ENCODE measurements at places on chromosomes 2 and 18. TPM values are rescaled to one million over a fixed set of nuclear protein-coding genes. Genes with fewer than 3 reads are reported as not detected.

DSG2 gene
- not detected for total RNA-seq

EGR4 gene
- 0.52 TPM for total RNA-seq

IL1RL2 gene
- not detected for total RNA-seq

GRCh38 chr2:148906124-148906523 lies 31.1 kb downstream of the KIF5C start:
- DNase-seq, result no peak

DNA sequence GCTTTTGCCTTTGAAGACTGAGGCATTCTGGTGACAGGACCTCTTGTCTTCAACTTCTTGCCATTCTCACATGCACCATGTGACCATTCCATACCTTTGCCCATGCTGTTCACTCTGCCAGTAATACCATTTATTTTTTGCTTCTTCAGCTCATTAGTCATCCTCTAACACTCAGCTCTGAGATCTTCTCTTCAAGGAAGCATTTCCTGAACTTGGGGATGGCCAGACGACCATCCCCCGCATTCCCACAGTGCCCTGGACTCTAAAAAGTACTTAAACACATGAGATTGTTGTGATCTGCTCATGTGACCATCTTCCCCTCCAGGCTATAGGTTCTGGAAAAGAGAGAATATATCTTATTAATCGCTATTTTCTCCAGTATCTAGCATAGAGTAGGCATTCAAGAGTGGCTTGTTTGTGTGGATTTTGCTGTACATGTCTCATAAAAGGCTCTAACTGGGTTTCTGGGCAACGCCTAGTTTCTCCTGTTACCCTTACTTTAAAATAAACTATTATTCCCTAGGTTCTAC lies 33.9 kb downstream of the PAX3 start:
- no peak for DNase-seq

- no peak for DNase-seq
These were observed 95.4 kb downstream of the BOD1L2 start for GRCh38 chr18:57242285-57242684.

DNA sequence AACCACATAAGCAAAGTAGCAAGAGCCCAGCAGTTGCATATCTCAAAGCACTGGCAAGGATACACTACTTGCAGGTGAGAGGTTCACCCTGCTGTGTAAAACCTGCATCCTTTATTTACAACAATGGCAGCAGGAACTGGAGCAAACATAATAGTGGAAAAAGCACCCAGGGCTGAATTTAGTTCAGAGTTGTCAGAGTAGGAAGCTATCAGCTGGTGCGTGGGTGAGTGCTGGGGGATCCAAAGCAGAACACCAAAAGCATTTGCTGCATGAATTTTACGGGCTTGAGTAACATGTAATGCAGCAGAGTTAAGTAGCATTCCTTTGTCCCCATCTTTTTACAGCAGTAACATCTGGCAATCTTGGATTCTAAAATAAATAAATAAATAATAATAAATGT lies 73.5 kb upstream of the SRD5A2 start:
- DNase-seq, result no peak

DNA sequence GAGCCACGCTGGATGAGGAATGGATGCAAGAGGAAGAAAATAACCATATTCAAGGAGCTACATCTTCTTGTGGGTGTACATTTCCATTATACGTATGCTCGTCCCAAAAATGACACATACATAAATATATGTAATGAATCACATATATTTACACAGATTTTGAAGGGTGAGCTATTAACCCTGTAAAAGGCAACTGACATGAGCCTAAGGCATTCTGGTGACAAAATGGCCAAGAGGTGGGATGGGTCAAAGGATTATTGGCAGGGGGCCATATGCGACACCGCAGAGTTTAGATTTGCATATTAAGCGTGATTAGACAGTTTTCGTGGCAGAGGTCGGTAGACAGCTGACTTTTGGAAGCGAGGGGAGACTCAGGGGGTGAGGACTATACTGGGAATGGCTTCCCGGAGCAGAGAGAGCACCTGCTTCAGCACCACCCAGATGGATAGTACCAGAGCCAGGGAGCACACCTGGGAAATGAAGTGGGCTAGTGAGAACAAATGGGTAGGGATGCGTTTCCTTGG lies 431 bp upstream of the CNRIP1 start:
- DNase-seq, result no peak

DNA sequence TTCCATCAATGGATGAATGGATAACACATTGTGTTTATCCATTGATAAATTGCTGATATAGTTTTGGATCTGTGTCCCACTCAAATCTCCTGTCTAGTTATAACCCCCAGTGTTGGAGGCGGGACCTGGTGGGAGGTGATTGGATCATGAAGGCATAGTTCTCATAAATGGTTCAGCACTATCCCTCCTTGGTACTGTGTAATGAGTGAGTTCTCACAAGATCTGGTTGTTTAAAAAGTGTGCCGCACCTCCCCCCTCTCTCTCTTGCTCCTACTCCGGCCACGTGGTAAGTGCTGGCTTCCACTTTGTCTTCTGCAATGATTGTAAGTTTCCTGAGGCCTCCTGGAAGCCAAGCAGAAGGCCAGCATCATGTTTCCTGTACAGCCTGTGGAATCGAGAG lies 23.9 kb upstream of the SPATA3 start:
- no peak for DNase-seq

GRCh38 chr2:177547122-177547521 lies 154.5 kb downstream of the AGPS start:
- no peak for DNase-seq

DNA sequence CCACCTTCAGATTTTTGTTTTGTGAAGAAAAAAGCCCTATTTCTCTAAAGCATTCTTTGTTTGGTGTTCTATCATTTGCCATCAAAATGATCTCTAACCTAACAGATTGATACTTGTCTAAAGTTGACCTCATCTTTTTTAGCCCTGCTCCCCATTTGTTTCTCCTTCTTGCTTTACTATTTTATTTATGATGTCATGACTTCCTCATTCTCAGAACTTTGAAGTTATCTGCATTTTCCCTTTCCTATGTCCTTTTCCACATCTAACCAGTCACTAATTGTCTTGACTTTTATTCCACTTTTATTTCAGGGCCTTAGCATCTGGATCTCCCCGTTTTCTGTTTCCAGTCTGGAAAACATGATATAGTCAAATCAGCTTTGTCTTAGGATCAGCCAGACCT lies 8.3 kb downstream of the RAPGEF4 start:
- DNase-seq, result no peak

DNA sequence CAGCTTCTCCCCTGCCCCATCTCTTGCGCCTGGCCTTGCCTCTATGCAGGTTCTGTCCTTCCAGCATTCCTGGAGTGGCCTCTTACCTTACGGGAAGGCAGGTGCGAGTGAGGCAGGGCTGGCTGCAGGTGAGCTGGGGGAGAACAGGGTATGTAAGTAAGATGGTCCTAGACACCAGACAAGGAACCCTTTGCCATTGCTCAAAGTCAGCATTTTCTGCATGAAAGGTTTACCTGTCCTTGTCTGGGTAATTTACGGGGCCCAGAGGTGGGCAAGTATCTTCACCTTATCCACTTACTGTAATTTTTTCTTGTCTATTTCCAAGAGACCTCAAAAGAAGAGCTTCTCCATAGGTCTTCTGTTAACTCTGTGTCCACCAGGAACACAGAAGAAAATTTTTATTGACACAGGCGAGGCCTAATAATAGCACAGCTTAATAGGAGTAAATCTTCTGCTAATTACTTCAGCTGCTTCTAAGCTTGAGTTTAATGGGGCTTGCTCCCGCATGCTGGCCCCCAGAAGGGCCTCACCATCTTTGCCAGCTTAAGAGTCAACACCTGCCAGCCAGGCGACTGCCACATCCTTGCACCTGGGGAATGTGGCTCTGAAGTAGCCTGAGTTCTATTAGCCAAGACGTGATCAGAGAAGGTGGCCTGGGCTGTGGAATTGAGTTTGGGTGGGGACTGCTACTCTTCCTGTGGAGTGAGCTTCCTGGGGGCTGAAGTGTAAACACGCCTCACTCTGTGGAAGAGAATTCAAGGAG lies 27.1 kb downstream of the PCARE start:
- no peak for DNase-seq

GRCh38 chr2:223101340-223102039 lies 49.5 kb downstream of the KCNE4 start:
- no peak for DNase-seq

- no peak for DNase-seq
These were observed 748.9 kb upstream of the NXPH2 start for GRCh38 chr2:139529080-139529479.

DNA sequence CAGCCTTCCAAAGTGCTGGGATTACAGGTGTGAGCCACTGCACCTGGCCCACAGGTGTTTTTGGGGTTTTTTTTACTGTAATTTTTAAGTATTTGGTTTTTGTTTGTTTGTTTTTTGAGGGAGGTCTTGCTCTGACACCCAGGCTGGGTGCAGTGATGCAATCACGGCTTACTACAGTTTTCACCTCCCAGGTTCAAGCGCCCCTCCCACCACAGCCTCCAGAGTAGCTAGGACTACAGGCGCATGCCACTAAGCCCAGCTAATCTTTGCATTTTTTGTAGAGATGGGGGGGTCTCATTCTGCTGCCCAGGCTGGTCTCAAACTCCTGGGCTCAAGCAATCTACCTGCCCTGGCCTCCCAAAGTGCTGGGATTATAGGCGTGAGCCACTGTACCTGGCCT lies 7.3 kb upstream of the SLC11A1 start:
- DNase-seq, result no peak
